ENCODE measurements at places on chromosomes 1 and 21.

DNA sequence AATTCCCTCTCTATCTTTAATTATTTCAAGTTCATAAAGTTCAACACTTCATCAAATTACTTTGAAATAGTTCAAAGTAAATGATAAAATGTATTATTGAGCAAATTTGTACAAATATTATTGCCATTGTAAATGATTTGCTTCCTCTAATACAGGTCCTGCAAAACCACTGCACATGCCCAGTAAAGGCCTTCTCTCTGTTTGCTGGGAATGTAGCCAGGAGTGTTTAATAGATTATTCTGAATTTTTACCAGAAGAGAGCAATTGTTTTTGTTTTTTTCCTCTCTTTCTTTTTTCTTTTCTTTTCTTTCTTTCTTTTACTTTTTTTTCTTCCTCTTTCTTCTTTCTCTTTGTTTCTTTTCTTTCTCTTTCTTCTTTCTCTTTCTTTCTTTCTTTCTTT, 486.3 kb downstream of the PTBP2 start:
- DNase-seq = no peak

- no peak for DNase-seq
Measured at GRCh38 chr1:167453123-167453522, 65.2 kb downstream of the CD247 start.

DNA sequence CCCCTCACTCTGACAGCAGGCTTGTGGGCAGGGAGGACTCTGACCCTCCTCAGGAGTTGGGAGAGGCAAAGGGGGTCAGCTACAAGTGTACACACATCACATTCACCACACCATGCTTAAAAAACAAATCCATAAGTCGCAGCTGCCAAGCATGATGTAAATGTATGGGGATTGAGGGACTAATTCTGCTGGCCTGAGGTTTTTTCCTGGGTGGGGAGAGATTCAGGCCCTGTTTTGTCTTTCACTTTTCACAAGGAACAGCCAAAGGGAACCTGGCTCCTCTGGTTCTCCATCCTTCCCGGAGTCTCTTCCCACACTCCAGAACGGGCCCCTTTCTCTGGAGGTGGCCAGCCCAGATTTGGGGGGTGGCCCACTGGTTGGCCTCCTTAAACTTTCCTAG, 1.3 kb upstream of the MTARC2 start:
- DNase-seq = no peak

DNA sequence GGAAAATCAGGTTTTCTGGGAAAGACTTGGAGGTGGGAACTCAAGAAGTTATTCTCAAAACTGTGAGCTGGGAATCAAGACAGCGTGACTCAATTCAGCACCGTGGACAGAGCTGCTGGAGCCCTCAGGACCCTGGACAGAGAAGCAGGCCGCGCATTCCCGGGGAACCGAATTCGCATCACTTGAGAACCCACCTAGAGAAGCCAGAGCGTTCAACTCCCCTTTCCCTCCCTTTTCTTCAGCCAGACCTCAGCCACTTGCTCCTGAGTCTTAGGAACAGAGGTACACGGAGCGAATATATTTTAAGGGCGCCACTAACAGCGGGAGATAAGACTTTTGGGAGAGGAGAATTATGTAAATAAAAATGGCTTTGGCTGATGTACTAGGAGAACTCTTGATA, 2.0 kb upstream of the LIN28A start:
- DNase-seq = peak; percentile 71

DNA sequence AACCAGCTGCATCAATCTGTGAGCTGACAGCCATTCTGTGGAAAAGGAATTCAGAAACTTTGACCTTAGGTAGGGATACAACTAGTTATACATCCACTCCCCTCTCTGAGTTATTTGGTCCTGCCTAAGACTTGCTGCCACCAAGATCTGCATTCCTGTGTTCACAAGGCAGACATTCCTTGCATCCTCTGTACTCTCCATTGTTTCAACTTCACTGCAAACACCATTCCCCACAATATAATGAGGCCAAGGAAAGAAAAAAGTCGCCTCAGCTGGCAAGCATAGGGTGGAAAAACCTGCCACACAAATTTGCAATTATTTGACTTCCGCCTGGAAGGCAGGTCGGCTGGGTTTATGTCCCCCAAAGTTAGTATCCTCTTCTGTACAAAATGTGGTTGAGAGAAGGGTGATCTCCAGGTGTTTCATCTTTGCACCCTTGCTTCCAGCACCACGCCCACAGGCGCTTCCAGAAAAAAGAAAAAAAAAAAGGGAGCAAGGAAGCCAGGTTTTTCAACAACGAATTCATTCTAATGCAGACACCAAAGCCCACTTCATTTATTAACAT, 676 bp upstream of the CTTNBP2NL start:
- DNase-seq = no peak

- DNase-seq = no peak
Measured at GRCh38 chr1:165678509-165678908, 19.9 kb downstream of the ALDH9A1 start.

GRCh38 chr1:184953600-184954219, 20.6 kb downstream of the NIBAN1 start:
- peak; percentile 71 for DNase-seq

DNA sequence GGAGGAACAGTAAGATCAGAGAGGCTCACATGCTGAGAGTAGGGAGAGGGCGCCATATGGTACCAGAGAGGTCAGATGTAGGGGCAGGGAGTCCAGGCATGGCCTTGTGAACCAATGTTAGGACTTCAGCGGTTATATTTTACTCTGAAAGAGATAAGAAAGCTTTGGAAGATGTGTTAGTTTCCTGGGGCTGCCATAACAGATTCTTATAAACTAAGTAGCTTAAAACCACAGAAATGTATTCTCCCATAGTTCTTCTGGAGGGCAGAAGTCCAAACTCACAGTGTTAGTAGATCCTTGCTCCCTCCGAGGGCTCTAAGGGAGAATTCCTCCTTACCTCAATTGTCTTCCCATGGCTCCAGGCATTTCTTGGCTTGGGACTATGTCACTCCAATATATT, 502.5 kb upstream of the ADGRL2 start:
- DNase-seq = peak; percentile 7

DNA sequence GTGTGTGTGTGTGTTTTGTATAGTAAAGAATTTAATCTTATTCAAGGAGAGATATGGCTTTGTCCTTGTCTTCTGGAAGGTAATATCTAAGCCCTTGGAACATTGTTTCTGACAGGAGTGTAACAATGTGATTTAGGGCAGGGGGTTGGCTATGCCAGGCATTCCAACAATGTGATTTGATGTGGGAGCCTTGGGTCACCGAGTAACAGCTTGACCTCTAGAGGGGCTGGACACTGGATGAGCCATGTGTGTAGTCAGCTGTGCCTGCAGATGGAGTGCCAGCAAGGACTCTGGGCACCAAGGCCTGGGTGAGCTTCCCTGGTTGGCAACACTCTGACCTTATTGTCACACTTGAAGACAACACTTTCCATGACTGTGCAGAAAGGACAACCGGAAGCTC, 336.1 kb upstream of the ZP4 start:
- DNase-seq = no peak

GRCh38 chr1:212970085-212970484, 19.7 kb downstream of the VASH2 start:
- DNase-seq = no peak

- DNase-seq = no peak
Measured at GRCh38 chr1:77348549-77348948, 66.7 kb downstream of the AK5 start.

GRCh38 chr1:56070601-56071000, 508.8 kb downstream of the PLPP3 start:
- DNase-seq = peak; percentile 77

- no peak for DNase-seq
Measured at GRCh38 chr1:27596986-27597385, 7.0 kb downstream of the AHDC1 start.

DNA sequence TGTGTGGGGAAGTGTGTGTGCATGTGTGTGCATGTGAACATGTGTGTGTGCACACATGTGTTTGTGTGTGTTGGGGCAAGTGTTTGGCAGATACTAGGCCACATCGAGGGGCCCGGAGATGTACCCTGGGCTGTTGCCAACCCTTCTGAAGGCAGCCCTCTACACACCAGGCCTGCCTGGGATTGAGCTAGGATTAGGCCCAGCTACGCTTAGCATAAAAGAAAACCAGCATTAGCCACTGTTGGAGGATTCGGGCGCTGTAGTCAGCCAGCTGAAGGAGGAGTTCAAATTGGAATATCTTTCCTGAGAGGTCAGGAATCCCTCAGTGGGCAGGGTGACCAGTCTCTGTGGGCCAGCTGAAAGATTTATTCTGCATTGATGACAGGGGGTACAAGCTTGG, 10.6 kb upstream of the ALX3 start:
- no peak for DNase-seq

GRCh38 chr1:191634801-191635508, 523.3 kb upstream of the RGS18 start:
- peak; percentile 6 for DNase-seq

DNA sequence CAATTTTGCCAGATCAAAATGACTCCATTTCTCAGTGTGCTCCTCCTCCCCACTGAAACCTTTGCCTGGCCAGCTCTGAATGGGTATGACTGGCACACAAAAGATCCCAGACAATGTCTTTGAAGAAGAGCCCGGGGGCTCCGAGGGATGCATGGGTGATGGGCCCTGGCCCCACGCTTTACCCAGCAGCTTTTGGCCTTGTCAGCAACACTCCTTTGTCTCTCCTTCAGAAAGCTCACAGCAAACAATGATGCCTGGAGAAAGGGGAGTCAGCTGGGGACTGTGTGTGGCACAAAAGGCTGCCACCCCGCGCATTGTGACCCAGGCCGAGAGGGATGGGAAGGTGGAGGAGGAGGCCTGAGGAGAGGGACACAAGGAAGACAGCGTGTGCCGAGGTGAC, 45.9 kb downstream of the PLXNA2 start:
- no peak for DNase-seq

DNA sequence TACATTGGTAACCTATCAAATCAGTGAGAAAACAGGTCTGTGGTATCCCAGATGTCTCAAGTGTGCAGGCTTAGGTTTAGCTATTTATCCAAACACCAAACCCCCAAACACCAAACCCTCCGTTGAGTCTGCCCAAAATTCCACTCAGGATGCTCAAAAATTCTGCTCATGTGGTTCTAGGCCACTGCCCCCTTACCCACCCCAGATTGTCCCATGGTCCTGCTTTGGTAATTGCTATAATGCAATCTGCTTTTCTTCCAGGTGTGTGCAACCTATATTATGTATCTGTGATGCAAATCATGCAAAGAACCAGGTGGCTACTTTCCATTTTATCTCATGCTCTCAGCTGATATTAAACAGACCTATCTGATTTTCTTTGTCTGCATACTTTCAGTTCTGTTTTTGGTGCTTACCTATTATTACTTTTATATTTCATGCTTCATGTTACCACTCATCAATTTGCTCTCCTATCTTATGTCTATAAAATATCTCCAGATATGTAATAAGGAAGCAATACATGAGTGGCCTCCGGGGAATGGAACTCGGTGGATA, 123.7 kb downstream of the TOMM20 start:
- DNase-seq = no peak

GRCh38 chr1:153312570-153313186, at the start of gene PGLYRP3:
PGLYRP3 (minus strand) TSS chr1:153312952; CDS start chr1:153310665, 2,287 bp downstream.
- no peak for DNase-seq

DNA sequence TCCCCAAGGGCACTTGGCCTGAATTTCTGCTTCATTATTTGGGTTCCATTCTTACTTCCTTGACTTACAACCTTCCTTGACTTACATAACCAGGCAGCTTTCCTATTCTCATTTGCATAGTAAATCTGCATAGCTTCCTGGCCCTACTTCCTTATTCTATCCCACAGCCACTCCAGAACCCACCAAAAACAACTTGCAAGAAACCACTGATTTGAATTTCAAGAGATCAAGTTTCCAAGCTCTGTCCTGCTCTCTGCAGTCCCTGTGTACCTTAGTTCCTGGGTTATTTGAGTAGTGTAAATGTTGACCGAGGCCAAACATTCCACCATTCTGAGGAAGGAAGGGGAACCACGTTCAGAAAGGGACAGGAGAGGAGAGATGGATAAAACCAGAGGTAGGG, 603.3 kb downstream of the PTPRC start:
- DNase-seq = no peak

DNA sequence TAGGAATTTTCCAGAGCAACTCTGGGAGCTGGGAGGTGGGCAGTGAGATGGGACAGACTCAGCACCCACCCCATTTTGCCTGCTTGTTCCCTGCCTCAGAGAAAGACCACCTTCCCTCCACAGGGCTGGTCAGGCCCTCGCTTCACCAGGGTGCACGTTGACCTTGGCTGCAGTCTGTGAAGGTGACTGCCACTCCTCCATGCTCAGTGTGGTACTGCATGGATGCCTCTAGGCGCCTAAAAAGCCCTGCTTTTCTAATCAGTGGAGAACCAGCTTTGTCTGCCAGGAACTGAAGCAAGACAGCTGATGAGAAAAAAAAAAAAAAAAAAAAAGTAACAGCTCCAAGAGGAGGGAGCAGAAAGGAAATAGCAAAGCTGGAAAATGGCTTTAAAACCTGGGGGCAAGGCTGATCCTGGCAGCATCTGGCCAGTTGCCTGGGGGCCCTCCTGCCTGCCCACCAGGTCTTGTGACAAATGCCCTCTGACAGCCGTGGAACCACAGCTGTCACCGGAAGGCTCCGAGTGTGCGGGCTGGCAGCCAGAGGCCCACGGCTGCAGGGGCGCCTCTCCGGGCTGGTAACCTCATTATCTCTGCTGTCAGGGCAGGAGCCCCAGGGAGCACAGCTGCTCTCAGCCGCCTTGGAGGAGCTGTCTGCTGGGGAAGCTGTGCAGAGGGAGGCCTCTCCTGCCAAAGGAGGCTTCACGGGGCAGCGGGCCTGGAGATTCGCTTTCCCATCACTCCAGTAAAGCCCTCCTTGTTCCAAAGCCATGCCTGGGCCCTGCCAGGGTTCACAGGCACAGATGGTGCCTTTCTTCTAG, 13.7 kb downstream of the KIAA1614 start:
- peak; percentile 43 for DNase-seq

DNA sequence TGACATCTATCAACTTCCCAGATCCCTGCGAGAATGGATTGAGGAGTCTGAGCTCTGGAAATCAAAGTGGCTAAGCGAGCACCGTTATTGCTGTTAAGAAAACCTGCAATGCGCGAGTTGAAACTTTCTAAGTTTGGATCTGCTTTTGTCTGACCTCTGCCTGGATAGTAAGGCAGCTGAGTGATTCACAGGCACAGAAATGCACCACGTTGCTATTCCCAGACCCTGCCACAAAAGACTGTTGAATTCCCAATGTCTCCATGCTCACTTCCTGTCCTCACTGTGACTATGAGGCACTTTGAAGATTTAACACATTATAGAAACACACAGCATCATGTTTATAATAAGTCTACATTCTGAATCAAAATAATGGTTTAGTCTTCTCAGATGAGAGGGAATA, 27.1 kb upstream of the CNIH3 start:
- peak; percentile 63 for DNase-seq

DNA sequence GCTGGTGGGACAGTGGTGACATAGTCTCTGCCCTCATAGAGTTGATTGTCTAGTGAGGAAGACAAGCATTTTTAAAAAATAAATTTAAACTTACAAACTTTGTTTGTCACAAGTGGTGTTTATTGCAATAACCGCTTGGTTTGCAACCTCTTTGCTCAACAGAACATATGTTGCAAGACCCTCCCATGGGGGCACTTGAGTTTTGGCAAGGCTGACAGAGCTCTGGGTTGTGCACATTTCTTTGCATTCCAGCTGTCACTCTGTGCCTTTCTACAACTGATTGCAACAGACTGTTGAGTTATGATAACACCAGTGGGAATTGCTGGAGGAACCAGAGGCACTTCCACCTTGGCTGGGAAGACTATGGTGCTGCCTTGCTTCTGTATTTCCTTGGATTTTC, 58.4 kb downstream of the LAMC2 start:
- peak; percentile 28 for DNase-seq

GRCh38 chr1:37851782-37852210, 7.6 kb downstream of the MTF1 start:
- peak; percentile 26 for DNase-seq

GRCh38 chr1:82510431-82510830, 709.7 kb downstream of the ADGRL2 start:
- DNase-seq = no peak

- DNase-seq = no peak
Measured at GRCh38 chr1:90605070-90605469, 112.0 kb downstream of the BARHL2 start.

All from IMR-90 (cell line).